ENCODE measurements at places on chromosomes 7 and 10.

DNA sequence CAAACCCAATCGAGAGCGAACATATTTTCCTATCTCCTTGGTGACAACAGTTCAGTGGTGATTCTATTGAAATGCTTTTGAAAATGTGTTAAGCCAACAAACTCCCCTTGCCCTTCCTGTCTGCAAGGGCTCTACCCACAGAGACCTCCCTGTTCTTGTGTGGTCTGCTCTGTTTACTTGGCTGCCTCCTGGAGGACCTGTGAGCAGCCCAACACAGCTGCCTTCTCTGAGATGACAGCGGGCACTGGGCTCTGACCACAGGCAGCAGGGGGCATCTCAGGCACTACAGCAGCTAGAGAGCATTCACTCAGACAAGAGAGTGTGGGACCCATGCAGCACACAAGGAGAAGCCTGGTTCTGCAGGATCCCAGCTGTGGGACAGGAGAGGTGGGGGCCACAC is 416.4 kb downstream of the TCERG1L start:
- ATAC-seq, result no peak

- no peak for ATAC-seq
These were observed 402.9 kb downstream of the MAGI2 start for GRCh38 chr7:79050603-79051002.

GRCh38 chr7:98777051-98777450 is 92.8 kb downstream of the TMEM130 start:
- ATAC-seq, result no peak

DNA sequence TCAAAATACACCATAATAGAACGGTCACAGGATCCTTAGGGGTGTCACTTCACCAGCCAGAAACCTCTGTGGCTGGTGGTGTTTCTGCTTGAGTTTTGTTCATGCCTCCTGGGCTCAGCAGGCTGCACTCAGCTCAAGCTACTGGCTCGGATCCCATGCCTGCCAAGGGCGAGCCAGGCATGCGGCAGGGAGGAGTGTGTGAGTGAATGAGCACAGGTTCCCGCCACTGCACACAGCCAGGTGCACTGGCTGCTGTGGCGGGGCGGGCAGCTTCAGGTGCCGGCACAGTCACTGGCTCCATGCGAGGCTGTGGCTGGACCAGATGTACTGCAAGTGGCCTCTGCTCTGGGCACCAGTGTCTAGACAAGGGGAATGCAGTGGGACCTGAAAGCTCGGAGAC is 29.5 kb downstream of the CLDN12 start:
- no peak for ATAC-seq
